ENCODE measurements at places on chromosomes 12 and 14.

DNA sequence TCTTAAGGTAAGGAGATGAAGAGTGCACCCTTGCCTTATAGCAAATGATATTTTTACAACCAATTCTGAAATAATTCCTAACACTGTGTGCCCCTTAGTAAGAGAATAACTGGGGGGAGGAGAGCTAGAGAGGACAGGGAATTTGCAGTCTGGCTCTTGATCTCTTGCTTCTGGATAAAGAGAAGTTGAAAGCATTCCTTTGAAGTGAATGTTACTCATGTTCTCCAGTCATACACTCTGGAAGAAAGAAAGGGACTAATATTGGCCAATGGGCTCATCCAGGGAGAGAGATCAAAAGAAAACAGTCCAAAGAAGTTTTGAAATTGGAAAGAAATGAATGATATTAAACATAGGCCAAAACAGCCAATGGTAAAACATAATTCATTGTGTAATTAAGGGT lies 25.3 kb downstream of the C12orf75 start:
- DNase-seq: no peak

DNA sequence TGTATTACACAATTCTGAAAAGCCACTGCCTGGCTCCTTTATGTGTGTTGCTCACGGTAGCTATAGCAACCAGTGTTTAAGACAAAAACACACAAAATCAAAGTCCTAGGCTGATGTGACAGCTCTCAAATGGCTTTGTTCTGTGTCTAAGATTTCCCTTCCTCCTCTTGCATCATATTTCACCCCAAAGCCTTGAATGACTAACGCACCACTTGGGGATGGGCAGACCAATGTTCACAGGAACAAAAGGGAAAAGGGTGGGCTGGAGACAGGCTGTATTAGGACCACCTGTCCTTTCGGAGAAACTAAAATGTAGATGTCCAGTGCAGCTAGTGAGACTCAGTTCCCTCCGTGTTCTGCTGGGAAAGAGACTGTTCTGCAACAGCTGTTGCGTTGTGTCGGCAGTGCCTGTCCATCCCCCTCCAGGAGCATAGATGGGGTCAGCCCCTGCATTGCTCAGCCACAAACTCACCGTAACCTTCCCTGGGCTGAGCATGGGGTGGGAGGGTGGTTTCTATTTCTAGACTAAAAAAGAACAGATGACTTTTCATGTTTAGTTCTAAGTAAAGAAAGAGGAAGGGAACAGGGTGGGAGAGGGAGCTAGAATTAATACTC lies 26.8 kb upstream of the DAAM1 start:
- no peak for DNase-seq

- peak; percentile 62 for DNase-seq
Observed at GRCh38 chr12:109153821-109154441, 37.5 kb downstream of the ACACB start.

DNA sequence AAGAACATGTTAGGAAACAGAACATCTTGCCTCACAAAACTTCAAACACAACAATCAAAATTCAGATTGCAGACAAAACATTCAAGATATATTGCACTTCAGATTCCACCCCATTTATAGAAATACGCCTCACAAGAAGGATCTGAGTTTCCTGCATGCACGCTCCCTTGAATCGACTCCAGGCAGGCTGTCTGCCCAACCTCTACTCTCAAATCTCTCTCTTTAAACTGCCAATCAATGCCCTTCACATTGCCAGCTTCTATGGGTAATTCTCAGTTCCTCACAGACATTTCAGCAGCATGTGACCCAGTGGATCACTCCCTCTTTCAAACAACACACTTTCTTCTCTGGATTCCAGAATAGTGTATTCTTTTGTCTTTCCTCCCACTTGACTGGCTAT lies 184.1 kb downstream of the PRKD1 start:
- no peak for DNase-seq

- no peak for DNase-seq
Observed at GRCh38 chr14:99325591-99325990, 53.6 kb upstream of the BCL11B start.

DNA sequence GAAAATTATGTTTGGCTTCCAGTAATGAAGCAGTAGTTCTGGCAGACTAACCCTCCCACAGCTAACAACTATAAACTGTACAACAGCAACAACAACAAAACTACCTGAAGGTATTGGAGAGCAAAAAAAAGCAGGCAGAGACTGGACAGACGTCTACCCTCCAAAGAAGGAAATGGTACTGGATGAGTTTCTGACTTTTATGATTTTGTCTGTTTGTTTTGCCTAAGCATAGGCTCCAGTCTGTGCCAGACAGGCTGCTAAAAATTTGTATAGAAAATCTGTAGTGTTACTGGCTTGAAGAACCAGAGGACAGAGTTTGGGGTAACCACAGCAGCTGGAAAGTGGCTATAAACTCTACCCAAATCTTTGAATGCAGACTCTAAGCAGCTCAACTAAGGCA lies 131.3 kb downstream of the SLC25A47 start:
- DNase-seq: no peak

DNA sequence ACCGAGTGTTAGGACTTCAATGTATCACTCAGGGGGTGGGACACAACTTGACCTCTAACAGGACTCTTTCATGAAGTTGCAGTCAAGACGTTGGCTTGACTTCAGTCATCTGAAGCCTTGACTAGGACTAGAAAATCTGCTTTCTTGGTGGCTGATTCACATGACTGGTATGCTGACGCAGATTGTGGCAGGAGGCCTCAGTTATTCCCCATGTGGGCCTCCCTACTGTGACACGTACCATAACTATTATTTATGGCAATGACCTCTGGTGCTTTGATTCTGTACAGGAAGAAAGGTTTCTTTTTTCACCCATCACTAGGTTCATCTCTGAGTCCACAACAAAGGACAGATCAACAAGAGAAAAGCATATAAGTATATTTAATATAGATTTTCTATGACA lies 270.4 kb downstream of the NEDD1 start:
- DNase-seq: no peak

- no peak for DNase-seq
Observed at GRCh38 chr12:4653257-4653656, 4.3 kb downstream of the NDUFA9 start.

- DNase-seq: no peak
Observed at GRCh38 chr12:88453323-88453722, 126.9 kb downstream of the KITLG start.

- DNase-seq: no peak
Observed at GRCh38 chr14:58731465-58732293, 93.9 kb downstream of the DACT1 start.

GRCh38 chr12:5003025-5003666 lies 40.5 kb upstream of the KCNA5 start:
- peak; percentile 60 for DNase-seq

- peak; percentile 3 for DNase-seq
Observed at GRCh38 chr14:101727611-101728366, 33.7 kb upstream of the PPP2R5C start.

DNA sequence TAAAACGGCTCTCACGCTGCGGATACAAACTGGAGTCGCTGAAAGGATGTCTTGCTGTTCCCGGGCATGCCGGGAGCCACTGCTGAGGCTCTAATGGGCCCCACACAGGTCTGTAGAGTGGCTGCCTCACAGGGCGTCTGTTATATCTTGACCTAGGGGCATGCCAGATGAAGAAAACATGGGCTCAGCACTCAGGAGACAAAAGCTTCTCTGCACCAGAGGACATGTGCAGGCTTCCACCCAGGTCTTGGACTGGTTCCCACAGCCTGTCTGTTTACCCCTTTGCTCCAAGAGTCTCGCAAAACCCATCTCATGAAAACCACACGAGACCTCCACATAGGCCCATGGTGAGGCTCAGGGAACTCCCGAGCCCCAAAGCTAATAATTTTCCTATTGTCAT lies 134.2 kb downstream of the RPS29 start:
- DNase-seq: no peak

GRCh38 chr12:47882781-47883546 lies 21.8 kb downstream of the VDR start:
- no peak for DNase-seq

GRCh38 chr14:32102152-32102787 lies 25.2 kb downstream of the ARHGAP5 start:
- no peak for DNase-seq

DNA sequence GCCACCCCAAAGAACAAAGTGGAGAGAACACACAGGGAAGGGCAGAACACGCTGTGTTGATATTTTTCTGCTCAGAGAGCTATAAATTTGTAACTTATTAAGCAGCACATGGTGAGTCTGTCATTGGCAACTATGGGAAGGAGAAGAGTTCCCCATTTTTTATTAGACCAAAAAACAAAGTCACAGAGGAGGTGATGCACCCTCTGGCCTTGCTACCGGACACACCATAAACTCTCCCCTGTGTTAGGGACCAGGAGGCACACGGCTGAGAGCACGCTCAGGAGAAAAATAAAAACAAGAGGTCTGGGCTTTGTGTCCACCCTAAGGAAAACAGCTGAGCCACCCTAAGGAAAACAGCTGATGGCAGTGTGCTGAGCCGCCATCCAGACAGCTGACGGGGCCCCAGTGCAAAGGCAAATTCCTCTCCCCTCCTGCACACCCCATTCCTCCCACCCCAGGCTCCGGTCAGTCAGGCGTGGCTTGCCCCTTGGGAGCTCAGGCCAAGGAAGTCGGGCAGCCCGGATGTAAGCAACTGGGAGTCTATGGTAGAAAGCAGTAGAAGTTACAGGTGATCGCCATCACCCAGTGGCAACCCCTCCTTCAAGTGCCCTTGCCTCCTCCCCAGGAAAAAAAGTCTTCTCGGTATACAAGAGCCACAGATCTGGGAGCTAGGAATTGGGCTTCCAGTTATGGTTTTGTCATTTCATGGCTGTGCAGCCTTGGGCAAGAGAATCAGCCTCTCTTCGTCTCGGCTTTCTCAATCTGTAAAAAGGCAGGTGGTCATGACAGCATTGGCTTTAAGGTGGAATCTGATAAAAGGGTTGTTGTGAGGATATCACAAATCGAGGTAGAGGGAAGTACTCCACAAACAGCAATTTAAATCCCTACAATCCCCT lies 2.4 kb downstream of the PXN start:
- no peak for DNase-seq

DNA sequence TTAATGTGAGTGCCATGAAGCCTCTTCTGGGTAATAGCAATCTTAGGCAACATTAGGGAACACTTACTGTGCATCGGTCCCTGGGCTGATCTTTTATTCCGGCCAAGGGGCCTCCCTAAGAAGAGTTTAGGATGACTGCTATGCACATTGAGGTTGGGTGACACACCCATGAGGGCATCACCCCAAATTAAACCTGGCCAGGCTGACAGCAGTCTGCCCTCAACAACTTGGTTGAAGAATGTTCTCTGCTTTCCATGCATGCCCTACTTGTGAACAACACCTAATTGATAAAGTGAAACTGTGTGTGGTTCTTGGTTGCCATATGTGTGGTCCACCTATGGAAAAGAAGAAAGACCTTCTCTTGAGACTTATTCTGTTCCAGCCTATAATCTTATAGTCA lies 1098.0 kb downstream of the BCL11B start:
- DNase-seq: no peak

DNA sequence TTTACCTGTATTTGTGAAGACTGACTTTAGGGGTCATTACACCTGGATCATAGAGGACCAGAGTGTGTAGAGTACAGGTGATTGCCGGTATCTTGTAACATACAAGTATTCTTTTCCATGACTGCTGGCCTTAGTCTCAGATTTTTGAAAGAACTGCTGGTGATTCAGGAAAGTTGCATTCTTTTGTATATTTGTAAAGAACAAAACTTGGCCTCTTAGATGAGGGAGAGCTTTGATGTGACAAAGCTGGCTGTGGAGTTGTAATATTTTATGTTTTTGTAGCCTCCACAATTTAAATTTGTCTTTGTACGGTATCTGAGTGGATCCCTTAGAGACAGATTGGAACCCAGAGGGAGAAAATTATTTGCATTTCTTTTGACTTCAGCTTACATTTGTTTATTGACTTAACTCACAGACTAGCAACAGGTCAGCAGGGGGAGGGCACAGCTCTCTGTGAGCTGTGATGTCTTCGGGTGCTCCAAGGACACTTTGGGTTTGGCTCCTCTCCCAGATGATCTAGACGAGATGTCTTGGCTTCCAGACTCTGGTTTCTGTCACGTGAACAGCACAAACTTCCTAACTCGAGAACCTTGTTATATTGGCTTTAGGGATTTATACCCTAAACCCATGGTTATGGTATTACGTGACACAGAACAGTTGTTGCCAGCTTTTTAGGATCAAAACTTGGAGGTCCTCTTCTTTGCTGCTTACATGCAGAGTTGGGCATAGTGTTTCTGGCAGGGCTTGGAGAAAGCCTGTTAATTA lies 65.9 kb downstream of the DAAM1 start:
- DNase-seq: no peak

- DNase-seq: no peak
Observed at GRCh38 chr14:90639641-90640040, 176.6 kb downstream of the TTC7B start.

DNA sequence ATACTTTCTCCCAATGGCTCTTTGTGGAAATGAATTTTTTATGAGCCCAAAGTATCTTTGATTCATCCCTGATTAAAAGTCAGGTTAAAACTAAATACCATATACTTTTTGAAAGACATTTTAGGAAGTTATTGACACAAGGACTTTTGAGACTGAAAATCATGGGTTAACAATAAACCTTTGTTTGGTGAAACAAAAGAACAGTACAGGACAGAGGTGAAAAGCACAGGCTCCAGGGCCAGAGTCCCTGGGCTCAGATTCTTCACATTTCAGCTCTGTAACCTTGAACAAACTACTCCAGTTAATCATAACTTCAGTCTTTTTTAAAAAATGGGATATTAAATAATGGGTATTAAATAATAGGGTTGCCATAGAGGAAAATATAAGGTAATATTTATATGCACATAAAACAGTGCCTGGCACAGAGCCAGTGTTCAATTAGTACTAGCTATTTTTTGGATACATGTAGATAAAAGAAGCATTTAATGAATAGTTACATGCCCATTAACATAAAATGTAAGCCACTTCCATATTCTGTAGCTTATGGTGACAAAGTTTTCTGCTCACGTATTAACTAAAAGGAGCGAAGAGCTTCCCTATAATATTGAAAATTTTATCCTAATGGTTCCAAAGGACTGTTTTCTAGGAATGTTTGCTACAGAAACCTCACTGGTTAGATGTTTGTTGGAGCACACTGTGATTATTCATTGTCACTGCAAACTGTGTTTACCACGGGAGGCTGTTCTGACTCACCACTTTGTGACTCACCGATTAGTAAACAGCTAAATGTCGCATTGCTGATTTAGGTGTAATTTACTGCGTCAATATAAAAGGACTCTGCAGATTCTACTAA lies 255.4 kb downstream of the DAD1 start:
- no peak for DNase-seq

GRCh38 chr12:31586728-31587127 lies 4.2 kb downstream of the DENND5B start:
- DNase-seq: no peak

GRCh38 chr12:11731455-11731854 lies 82.0 kb downstream of the ETV6 start:
- DNase-seq: no peak

DNA sequence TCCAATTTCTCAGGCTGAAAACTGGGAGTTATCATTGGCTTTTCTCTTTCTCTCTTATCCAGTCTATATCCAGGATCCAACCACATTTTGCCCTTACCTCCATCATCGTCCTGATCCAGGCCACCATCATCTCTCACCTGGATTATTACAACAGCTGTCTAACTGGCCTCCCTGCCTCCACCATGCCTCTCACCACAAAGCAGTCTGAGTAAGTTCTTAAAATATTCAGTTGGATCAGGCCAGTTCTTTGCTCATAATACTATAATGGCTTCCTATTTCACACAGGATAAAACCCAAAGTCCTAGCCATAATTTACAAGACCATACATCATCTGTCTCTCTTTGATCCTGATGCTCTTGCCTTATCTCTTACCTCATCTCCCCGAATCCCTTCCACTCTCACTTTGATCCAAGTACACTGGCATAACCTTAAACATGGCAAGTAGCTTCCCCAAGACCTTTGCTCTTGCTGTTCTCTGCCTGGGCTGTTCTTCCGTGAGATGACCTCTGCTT lies 133.4 kb upstream of the RAP1B start:
- no peak for DNase-seq
